ENCODE measurements at places on chromosomes 13 and 19.

DNA sequence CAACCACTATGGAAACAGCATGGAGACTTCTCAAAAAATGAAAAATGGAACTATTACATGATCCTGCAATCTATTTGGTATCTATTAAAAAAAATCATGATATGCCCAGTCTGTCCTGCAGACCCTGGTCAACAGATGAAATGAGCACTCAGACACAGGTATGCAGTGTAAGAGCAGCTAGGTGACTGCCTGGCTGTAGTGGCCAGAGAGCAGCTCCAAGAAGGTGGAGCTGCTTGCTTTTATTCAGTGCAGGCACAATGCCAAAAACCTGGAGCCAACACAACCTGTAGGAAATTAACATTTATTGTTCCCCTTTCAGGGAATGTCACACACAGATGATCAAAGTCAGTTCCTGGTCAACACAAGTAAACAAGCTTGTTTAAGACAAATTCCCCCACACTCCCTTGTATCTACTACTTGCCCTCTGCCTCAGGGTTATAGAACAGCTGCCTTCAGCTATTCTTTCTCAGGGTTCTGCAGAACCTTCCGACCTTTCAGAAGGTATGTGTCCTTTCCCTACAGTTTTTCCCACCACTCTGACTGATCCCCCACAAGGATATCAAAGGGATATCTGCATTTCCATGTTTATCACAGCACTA lies 933.7 kb upstream of the SLITRK5 start:
- DNase-seq: no peak

GRCh38 chr19:27741236-27741635 lies 1471.7 kb downstream of the UQCRFS1 start:
- DNase-seq: no peak

DNA sequence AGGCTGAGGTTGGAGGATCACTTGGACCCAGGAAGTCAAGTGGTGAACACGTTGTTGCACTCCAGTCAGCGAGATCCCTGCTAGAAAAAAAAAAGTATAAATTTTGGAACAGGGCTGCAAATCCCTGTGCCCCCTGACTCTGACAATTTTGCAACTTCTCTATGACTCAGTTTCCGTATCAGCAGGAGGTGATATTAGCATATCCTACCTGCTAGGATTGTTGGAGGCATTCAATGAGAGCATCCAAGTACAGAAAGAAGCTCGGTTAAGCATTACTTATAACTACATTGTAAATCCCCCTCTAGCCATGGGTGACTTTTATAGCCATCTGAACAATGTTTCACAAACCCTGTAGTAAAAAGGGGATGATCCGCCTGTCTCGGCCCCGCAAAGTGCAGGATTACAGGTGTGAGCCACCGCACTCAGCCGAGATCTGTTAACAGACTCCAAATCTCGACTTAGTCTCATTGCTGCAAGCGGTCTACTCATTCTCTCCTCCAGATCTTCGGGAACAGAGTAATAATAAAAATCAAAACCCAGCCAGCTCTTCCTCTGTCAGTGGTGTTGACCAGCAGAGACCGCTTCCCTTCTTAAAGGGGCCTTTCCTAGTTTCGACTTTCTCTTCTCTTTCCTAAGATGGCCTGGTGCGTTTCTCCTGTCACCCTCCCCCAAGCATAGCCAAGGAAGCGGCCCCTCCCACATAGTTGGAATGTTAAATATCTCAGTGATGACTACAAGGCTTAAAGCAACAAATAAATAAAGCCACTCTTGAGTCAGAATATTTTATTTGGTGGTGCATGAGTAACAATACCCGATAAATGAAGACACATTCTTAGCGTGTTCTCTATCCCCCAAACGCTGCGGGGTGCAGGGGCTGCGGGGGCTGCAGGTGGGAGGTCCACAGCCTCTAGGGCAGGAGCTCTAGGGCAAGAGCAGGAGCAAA lies 10.3 kb upstream of the BICRA start:
- DNase-seq: no peak

DNA sequence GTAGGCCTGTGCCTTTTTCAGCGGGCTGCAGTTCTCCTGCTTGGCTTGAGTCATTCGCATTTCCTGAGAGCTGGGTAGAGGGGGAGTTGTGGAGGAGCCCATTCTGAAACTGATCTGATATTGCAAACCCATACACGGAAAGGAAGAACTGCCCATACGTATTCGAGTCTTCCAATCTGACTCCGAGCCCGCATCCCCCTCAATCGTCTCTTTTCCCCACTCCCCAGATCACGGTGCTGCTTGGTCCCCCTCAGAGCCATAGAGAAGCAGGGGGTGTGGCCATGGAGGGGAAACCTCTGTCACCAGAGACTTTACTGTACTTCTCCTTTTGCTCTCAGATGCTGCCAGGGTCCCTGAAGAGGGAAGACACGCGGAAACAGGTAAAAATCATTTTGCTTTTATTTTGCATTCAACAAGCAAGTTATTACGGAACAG lies at the start of gene CD22:
Gene CD22, plus strand, starts transcription at position 337 of the 435 bp plus-strand sequence. CDS start 2,854 bp downstream, outside the sequence.
- no peak for DNase-seq

DNA sequence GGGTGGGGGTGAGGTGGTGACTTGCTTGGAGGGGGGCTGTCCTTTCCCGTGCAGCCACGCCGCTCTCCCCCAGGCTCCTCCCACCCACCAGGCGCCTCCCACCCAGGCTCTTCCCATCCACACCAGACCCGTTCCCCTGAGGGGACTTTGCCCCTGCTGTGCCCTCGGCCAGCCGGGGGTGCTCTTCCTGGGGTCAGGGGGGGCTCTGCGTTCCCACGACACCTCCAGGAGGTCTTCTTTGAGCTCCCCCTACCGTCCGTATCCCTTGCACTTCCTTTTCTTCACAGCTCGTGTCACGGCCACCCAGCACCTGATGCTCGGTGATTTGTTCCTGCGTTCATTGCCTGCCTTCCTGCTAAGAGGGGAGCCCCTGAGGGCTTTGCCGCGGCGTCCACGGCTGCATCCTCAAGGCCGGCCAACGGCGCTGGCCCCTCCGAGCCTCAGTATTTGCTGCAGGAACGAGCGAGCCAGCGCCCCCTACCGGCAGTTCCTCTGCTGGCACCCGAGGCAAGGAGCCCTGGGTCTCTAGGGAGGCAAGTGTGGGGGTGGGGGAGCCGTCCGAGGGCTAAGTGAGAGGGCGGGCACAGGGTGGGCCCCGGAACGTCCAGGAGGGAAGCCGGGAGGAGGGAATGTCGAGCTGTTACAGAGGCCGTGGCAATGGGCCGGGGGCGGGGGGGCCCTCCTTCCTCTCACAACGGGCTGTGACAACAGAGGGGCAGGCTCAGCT lies 11.8 kb downstream of the LRRC4B start:
- DNase-seq: peak; percentile 75

- no peak for DNase-seq
These were observed 3.7 kb downstream of the SNRPA start for GRCh38 chr19:40754611-40755247.

- DNase-seq: no peak
These were observed 37.8 kb upstream of the GAS6 start for GRCh38 chr13:113901642-113902041.

- no peak for DNase-seq
These were observed 42.8 kb upstream of the MEDAG start for GRCh38 chr13:30863231-30863630.

- DNase-seq: no peak
These were observed 3.8 kb upstream of the GRTP1 start for GRCh38 chr13:113367771-113368170.

DNA sequence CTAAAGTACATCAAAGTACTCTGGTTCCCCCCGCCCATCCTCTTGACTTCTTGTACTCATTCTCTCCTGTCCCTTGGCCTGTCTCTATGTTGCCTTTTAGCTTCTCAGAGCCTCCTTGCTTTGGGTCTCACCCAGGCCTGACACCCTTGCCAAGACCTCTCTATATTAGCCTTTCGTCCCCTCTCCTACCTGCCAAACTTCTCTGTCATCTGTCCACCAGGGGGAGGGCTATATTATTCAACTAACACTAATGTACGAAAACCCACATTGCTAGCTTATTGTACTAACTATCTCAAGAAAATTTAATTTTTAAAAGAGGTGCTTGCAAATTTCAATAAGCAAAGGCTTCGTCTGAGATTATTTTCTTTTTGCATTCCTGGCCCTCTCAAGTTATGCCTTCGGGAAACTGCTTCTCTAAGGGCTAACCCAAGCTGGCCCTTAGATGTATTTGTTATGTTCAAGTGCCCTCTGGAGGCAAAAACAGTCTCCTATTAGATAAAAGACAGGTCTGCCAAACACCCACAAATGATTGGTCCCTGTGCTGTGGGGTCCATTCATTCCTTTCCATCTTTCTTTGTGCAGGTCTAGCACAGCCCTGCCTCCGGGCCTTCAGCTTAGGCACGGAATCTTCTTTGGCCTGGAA lies 6.3 kb upstream of the MRPS31 start:
- DNase-seq: no peak

- DNase-seq: no peak
These were observed 284 bp downstream of the RNF17 start for GRCh38 chr13:24764276-24764630.

GRCh38 chr13:47350334-47351124 lies 453.7 kb upstream of the HTR2A start:
- DNase-seq: no peak

- DNase-seq: no peak
These were observed 157.5 kb upstream of the ZNF536 start for GRCh38 chr19:30214651-30215051.

- DNase-seq: no peak
These were observed 136.8 kb upstream of the SERP2 start for GRCh38 chr13:44236801-44237207.

DNA sequence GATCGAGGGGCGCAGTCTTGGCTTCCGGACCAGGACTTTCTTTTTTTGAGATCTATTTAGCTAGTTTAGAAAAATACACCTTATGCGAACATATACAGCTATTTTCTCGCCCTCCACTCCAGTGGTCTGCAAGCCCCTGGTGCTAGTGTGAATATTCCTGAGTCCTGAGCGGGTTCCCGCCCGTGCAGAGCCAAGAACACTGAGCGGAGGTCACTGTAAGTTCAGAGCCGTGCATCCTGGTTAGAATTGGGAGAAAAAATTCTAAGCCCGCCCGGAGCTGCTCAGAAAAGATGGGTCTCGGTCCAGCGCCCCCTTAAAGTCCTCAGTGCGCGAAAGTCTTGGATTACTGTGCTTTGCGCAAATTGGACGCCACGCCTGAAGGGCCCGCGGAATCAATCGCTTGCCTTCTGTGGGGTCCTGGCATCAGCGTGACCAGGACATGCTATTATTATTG lies 117.7 kb downstream of the KCNRG start:
- DNase-seq: no peak

DNA sequence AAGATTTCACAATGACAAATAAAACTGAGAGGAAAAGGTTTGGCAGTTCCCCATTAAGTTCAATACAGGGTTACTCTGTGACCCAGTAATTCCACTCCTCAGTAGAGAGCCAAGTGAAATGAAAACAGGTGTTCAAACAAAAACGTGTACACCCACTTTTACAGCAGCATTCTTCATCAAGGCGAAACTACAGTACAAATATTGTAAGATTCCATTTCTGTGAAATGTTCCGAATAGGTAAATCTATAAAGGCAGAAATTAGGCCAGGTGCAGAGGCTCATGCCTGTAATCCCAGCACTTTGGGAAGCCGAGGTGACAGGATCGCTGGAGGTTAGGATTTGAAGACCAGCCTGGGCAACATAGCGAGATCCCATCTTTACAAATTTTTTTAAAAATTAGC lies 8.9 kb upstream of the GDF15 start:
- DNase-seq: no peak

- DNase-seq: no peak
These were observed 6.7 kb downstream of the DDX39A start for GRCh38 chr19:14412324-14412995.

DNA sequence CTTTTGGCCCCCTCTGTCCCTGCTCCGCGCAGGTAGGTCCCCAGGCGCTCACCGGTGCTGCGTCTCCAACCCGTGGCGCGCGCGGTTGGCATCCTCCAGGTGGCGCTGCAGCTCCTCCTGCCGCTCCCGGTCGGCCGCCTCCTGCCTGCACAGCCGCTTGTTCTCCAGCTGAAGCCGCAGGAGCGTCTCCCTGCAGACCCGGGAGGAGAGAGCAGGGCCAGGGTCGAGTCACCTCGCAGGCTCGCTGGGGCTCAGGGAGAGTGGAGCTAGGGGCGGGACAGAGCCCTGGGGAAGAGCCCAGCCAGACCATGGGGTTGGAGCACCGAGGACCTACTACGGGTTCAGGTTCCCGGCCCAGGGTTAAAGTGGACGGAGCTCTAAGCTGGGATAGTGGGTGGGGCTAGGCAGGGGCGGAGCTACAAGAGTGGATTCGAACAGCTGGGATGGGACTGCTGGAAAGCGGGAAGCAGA lies 9.3 kb downstream of the HOOK2 start:
- no peak for DNase-seq

GRCh38 chr13:103403148-103403740 lies 337.0 kb upstream of the SLC10A2 start:
- no peak for DNase-seq

GRCh38 chr13:105442949-105443699 lies 1092.3 kb downstream of the EFNB2 start:
- DNase-seq: no peak

GRCh38 chr19:52234406-52234805 lies 35.0 kb upstream of the ZNF766 start:
- no peak for DNase-seq

- DNase-seq: no peak
These were observed 28.7 kb upstream of the SLC7A10 start for GRCh38 chr19:33254245-33254824.

DNA sequence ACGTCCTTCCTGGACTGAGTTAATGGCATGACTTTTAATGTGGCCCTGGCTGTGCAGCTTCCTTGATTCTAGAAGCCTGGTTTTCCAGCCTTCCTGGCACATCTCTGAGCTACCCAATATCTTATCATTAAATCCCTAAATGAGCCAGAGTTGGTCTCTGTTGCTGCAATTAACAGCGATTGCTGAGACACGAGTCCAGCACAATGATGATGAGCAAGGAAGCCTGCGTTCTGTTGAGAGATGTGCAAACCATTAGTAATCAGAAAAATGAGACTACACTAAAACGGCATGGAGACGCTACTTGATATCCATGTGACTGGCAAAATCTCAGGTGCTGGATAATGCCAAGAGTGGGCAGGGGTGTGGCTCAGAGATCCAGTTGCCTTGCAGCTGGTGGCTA lies 26.2 kb downstream of the GPR42 start:
- DNase-seq: no peak

- no peak for DNase-seq
These were observed 2.9 kb downstream of the SUPT5H start for GRCh38 chr19:39448271-39448670.

DNA sequence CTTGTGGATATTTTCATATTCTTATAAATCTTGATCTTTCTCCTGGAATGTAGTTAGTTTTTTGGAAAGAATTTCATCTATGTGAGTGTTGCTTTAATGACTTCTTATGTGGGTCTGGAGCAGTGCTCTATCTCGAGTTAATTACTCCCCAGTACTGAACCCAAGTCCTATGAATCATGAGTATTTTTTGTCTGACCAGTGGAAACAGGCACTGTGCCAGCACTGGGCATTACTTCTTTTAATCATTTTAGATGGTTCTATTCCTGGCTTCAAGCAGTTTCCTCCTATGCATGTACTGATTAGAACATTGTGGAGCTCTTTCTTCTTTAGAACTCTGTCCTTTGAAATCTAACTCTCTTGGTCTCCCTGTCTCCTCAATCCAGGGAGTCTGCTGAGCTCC lies 466.3 kb downstream of the PCDH17 start:
- no peak for DNase-seq

- no peak for DNase-seq
These were observed 26.8 kb downstream of the EXOC3L2 start for GRCh38 chr19:45218426-45218825.

Measured in activated CD4-positive, alpha-beta T cell treated with anti-CD3 and anti-CD28 coated beads, Interleukin-2, amount 50 U/mL, for 1 hour (primary cell).